ENCODE measurements at places on chromosomes 7 and 10.

DNA sequence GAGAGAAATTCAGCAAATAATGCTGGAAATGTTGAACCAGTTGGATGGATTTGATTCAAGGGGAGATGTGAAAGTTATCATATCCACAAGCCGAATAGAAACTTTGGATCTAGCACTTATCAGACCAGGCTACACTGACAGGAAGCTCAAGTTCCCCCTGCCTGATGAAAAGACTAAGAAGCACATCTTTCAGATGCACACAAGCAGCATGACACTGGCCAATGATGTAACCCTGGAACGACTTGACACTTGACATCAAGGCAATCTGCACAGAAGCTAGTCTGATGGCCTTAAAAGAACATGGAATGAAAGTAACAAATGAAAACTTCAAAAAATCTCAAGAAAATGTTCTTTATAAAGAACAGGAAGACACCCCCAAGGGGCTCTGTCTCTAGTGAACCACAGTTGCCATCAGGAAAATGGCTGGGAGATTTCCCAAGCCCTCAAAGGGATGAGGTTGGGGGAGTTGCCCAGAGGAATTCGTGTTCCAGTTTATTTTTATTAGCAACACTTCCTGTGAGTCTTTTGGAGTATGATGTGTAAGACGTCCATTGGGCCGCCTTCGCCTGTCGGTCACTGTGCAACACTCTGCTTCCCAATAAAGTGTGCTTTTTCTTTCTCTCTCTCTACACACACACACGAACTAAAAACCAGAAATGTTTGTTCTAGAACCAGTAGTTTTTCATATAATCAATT, 200.0 kb downstream of the HIBADH start:
- DNase-seq, result no peak

DNA sequence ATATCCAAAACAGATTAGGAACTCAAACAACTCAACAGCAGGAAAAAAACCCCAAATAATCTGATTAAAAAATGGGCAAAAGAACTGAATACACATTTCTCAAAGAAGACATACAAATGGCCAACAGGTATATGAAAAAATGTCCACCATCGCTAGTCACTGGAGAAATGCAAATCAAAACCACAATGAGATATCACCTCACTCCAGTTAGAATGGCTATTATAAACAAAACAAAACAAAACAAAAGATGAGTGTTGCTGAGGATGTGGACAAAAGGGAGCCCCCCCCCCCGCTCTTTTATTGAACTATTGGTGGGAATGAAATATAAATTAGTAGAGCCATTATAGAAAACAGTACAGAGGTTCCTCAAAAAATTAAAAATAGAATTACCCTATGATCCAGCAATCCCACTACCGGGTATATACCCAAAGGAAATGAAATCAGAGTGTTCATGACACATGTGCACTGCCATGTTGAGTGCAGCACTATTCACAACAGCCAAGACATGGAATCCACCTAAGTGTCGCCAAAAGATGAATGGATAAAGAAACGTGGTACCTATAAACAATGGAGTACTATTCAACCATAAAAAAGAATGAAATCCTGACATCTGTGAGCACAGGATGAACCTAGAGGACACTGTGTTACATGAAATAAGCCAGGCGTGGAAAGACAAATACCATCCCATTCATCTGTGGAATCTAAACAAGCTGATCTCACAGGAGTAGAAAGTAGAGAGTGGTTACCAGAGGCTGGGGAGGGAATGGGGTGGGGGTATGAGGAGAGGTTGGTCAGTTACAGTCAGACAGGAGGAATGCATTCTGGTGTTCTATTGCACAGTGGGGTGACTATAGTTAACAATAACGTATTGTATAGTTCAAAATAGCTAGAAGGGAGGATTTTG, 78.1 kb upstream of the RHEB start:
- no peak for DNase-seq

GRCh38 chr7:27066148-27066547, 29.7 kb downstream of the HOXA1 start:
- DNase-seq, result no peak

- DNase-seq, result no peak
Observed at GRCh38 chr7:137804836-137805235, 41.9 kb downstream of the DGKI start.

DNA sequence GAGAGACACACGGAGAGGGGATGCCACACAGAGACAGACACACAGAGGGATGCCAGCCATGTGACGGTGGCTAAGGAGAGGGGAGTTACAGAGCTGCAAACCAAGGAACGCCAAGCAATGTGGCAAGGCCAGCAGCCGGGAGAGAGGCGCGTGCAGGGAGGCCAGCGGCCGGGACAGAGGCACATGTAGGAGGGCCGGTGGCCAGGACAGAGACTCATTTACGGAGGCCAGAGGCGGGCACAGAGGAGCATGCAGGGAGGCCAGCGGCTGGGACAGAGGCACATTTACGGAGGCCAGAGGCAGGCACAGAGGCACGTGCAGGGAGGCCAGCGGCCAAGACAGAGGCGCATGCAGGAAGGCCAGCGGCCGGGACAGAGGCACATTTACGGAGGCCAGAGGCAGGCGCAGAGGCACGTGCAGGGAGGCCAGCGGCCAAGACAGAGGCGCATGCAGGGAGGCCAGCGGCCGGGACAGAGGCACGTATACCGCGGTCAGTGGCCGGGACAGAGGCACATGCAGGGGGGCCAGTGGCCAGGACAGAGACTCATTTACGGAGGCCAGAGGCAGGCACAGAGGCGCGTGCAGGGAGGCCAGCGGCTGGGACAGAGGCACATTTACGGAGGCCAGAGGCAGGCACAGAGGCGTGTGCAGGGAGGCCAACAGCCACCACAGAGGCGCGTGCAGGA, 40.4 kb downstream of the INSIG1 start:
- DNase-seq, result no peak

GRCh38 chr7:80284855-80285254, 150.2 kb downstream of the GNAI1 start:
- DNase-seq, result no peak

GRCh38 chr10:234708-235406, 99.6 kb downstream of the ZMYND11 start:
- no peak for DNase-seq

DNA sequence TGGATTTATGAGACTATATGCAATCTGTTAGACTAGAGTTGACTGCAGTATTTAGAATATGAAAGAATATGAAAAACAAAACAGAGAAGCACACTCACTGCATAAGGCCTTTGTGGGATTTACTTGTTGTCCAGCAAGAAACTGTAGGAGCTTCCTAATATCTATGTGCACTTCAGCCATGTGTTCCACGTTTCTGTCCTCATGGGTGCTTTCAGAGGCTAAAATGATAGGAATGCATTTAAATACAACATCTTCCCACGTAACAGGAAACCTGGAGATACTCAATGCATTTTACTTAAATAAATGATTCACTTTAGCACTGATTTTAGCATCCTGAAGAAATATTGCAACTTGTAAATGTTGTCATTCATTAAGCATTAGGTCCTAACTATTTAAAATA, 11.7 kb downstream of the HUS1 start:
- DNase-seq, result no peak

- no peak for DNase-seq
Observed at GRCh38 chr10:129761981-129762956, 201.8 kb downstream of the EBF3 start.

DNA sequence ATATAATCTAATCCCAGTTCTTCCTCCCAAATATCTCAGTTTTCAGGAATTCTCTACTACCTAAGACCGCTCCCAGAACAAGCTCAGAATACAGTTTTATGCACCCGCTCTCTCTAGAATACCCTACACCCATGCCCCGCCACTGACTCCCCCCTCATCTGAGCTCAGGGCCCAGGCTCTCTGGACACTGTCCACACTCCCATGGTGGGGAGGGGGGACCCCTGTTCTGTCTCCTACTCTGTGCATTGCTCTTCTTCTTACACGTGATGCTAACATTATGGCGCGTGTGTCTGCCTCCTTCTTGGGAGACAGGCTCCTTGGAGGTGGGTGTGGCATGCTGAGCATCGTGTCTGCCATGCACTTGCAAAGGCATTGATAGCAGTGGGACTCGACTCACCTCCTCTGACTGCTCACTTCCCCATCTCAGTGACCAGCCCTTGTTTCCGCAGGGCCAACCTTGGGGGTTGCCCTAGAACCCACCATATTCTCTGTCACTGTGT, 127.9 kb downstream of the TCERG1L start:
- DNase-seq, result no peak

DNA sequence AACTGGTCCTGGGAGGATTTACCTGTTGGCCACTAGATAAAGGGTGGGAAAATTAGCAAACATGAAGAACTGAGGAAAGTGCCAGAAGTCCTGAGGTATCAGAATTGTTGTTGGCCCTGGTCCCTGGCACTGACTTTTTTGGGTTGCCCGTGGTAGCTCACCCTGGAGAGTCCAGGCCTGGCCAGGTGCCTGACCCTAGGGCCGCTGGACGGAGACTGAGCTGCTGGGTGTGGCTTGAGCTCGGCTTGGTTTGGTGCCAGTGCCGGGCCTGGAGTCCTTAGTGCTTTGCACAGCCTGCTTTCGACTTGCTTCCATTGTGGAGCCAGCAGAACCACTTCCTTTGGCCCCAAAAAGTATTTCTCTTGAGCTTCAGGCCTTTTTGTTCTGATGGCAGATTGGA, 12.9 kb downstream of the MDH2 start:
- DNase-seq, result no peak

DNA sequence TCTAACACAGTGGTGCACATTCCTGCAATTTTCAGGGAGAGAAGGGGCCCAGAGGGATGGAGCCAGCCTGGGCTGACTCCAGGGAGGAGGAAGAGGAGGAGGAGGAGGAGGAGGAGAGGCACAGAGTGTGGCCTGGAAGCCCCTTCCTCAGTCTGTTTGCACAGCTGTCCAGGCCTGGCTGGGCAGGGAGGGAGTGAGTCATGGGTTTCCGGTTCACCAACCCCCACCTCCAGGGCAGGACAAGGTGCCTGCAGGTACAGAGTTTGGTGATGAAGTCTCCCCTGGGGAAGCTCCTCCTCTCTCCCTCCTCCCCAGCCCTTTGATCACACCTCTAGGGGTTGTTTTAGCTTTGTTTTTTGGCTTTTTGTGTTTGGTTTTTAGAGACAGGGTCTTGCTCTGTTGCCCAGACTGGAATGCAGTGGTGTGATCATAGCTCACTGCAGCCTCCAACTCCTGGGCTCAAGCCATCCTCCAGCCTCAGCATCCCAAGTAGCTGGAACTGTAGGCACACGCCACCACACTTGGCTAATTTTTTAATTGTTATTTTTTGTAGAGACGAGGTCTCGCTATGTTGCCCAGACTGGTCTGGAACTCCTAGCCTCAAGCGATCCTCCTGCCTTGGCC, 77.5 kb upstream of the CUX1 start:
- no peak for DNase-seq

DNA sequence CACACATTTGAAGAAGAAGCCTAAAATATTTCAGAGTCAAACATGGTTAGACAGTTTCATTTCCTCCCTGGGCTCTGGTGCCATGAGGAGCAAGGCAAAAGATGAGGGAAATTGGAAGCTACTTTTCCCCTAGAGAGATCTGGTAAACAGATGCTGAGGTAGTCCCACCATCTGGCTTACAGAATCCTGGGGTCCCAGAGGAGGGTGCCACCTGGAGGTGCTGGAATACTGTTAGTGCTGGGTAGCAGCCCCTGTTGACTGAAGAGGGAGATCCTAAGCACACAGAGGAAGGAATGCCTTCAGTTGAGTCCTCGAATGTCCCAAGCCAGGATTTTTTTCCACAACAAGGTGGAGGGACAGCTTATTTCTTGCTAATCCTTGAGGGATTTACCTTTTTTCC, 160.1 kb downstream of the FZD1 start:
- DNase-seq, result no peak

DNA sequence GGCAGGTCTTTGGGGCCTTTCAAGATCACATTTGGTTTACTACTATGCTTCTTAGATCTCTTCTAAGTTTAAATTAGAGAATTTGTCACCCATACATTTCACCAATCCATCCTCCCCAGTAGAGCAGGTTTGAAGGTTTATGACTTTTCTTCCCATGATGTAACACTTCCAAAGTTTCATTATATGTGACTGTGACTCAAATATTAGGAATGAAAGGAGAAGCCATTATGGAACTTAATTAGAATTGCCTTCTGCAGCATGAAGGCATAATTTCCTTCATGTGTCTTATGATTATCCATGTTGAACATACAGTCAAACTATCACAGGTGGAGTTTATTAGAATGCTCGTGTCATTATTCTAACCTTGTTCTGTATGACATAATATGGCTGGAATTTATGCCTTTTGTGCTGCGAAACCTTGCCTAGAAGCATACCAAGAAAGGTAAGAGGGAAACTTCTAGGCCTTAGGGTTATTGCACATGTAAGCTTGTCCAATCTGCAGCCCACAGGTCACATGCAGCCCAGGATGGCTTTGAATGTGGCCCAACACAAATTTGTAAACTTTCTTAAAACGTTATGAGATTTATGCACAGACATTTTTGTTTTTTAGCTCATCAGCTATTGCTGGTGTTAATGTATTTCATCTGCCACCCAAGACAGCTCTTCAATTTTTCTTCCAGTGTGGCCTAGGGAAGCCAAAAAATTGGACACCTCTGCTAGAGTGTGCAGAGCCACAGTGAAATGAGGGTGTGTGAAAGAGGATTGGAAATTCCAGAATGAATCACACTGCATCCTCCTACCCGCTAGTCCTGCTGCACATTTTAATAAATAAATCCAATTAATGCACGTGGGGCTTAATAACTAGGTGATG, 133.6 kb downstream of the TMEM26 start:
- no peak for DNase-seq

DNA sequence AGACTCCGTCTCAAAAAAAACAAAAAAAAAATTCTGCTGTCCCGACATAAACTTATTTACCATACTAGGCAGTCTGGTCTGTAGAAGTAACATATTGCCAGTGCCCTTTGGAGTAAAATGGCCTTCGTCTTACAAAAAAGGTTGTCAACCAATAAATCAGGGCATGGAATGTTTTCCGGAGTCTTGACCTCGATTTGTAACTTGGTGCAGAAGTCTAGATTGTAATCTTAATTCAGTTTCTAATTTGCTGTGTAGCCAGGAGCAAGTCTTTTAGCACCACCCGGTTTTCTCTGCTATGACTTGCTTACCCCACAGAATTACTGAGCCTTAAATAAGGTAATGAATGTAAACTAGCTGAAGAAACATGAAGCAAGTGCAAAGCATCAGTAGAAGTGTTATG, 23.2 kb downstream of the UBN2 start:
- DNase-seq, result no peak

DNA sequence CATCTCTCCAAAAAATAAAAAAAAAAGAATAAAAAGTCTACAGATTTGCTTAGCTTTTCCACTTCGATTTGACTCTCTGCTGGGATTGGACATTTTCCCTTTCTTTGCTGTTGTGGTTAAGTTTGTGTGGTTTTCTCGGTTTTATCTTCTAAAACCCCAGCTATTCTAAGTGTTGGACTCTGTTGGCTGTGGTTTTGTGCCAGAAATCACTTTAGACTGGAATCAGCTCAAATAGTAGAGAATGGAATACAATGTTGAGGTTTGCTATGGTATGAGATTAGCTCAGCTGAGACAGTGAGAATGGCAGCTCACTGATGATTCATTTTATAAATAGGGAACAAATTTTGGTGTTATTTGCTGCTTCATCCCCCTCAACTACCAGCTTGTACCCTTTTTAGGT, 116.0 kb downstream of the BUB3 start:
- DNase-seq, result no peak

GRCh38 chr10:70456164-70456563, 14.7 kb upstream of the NODAL start:
- DNase-seq, result no peak

All from activated T-cell treated with anti-CD3 and anti-CD28 coated beads, Interleukin-2, amount 50 U/mL, for 48 hours (primary cell).